ENCODE measurements at places on chromosomes 1 and 21. TPM values are rescaled to one million over a fixed set of nuclear protein-coding genes. Genes with fewer than 3 reads are reported as not detected.

Gene LRRC41
- 33.4 TPM for total RNA-seq

Gene PRAMEF11
- not detected for total RNA-seq

Gene AIRE
- total RNA-seq, result not detected

GRCh38 chr1:170415710-170416372 lies 116.1 kb upstream of the GORAB start:
- H3K4me1 ChIP-seq, result no peaks in the 10 kb centered on the region
- H3K27me3 ChIP-seq, result peaks cover 7% of the 10 kb centered on the region
- H3K4me3 ChIP-seq, result no peak overlapping the region
- no peaks in the 10 kb centered on the region for H3K36me3 ChIP-seq
- no peak overlapping the region for H3K27ac ChIP-seq
- DNase-seq, result no peak

DNA sequence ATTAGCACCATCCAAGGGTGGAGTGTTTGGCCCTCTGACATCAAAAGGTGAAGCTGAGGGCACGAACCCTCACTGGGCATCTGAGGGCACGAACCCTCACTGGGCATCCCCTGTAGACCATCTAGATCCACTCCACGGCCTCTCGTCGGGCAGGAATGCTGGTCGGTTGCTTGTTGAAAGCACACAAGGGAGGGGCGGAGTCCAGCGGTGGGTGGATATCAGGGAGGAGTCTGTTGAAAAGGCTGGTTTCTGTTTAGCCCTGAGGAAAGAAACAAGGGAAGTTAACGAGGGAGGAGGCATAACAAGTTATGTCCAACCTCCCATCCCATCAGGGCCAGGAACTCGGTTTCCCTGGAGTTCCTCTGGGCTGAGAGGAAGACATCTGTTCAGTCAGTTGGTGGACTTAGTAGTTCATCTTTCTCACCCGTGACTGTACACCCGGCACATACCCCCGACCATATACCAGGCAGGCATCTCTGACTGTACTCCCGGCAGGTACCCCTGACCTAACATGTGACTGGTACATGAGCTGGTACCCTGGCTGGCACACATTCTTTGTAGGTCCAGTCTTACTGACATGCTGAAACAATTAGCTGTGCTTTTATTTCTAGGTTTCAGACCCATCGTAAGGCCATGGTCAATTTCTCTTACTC lies 32.1 kb upstream of the PDE9A start:
- no peaks in the 10 kb centered on the region for H3K27me3 ChIP-seq
- H3K36me3 ChIP-seq, result no peaks in the 10 kb centered on the region
- no peaks in the 10 kb centered on the region for H3K4me1 ChIP-seq
- no peak for DNase-seq

- peaks cover 44% of the 10 kb centered on the region for H3K27me3 ChIP-seq
- no peaks in the 10 kb centered on the region for H3K4me1 ChIP-seq
- H3K4me3 ChIP-seq, result no peak overlapping the region
- DNase-seq, result peak; percentile 60
Observed at GRCh38 chr1:159177272-159177907, 6.0 kb downstream of the CADM3 start.

DNA sequence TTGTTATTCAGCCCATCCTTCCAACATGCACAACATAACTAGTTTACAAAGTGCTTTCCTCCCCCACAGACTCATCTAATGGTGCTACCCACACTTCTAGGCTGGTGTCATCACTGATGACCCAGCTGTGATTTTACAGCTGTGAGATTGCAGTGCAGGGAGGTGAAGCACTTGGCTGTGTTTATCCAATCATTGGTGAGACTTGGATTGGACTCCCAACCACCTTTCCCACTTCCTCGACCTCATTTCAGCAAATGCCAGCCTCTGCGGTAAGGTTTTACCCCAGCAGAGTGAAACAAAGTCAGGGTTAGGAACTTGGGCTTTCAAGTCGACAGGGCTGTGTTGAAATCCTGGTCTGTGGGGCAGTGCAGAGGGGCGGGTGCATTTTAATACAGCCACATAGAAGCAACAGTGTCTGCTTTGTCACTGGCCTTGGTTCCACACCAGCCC lies 22.1 kb downstream of the ECHDC2 start:
- H3K27me3 ChIP-seq, result no peaks in the 10 kb centered on the region
- no peak overlapping the region for H3K4me3 ChIP-seq
- peaks cover 8% of the 10 kb centered on the region for H3K36me3 ChIP-seq
- DNase-seq, result no peak

DNA sequence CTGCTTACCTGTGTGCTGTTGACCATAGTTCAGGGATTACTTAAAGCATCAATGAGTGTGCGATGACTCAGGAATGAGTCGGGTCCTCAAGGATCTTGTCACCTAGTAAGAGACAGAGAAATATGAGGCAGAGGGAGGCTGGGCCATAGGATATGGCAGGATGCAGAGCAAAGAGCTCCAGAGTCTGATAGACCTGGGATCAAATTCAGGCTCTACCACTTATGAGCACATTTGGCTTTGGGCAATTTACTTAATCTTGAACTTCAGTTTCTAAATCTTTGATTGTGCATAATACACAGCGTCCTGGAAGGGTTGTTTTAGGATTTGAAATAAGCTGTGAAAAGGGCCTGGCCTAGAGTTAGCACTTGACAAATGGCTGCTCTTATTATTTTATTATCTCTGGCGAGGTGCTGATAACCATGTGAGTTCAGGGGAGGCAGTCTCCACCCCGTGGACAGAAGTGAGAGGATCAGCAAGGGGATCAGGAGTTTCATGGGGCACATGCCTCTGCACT lies 94.5 kb downstream of the ROR1 start:
- no peaks in the 10 kb centered on the region for H3K36me3 ChIP-seq
- no peaks in the 10 kb centered on the region for H3K4me1 ChIP-seq
